ENCODE measurements at places on chromosomes 5 and 9. TPM values are rescaled to one million over a fixed set of nuclear protein-coding genes. Genes with fewer than 3 reads are reported as not detected.

- peaks cover 7% of the 10 kb centered on the region for H3K36me3 ChIP-seq
- no peak overlapping the region for H3K4me3 ChIP-seq
- no peak for DNase-seq
- H3K27ac ChIP-seq = no peak overlapping the region
These were observed 572.9 kb upstream of the PTGER4 start for GRCh38 chr5:40106847-40107246.

DNA sequence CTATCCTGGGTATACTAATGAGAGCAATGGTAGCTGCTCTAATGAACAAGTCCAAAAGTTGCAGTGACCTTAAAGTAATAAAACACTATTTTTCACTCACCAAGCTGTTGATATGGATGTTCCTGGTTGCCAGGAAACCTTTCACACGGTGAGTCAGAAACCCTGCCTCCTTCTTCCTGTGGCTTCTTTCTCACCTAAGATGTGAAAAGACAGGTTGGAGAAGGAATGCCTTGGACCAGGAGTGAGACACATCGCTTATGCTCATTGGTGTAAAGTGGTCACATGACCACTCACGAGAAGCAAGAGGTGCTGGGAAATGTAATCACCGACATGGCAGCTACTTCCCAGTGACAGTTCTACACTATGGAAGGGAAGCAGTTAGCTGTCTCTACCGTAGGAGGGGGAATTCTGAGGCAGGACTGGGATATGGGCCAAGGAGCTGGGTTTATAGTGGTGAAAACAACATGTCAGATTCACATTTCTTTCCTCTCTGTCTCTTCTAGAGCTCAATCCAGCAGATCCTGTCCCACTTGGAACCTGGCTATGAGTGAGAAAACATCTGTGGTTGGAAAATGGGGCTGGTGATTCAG, 320.4 kb upstream of the KLF4 start:
- no peaks in the 10 kb centered on the region for H3K4me1 ChIP-seq
- H3K27ac ChIP-seq = no peak overlapping the region
- DNase-seq = no peak
- H3K27me3 ChIP-seq = no peaks in the 10 kb centered on the region

DNA sequence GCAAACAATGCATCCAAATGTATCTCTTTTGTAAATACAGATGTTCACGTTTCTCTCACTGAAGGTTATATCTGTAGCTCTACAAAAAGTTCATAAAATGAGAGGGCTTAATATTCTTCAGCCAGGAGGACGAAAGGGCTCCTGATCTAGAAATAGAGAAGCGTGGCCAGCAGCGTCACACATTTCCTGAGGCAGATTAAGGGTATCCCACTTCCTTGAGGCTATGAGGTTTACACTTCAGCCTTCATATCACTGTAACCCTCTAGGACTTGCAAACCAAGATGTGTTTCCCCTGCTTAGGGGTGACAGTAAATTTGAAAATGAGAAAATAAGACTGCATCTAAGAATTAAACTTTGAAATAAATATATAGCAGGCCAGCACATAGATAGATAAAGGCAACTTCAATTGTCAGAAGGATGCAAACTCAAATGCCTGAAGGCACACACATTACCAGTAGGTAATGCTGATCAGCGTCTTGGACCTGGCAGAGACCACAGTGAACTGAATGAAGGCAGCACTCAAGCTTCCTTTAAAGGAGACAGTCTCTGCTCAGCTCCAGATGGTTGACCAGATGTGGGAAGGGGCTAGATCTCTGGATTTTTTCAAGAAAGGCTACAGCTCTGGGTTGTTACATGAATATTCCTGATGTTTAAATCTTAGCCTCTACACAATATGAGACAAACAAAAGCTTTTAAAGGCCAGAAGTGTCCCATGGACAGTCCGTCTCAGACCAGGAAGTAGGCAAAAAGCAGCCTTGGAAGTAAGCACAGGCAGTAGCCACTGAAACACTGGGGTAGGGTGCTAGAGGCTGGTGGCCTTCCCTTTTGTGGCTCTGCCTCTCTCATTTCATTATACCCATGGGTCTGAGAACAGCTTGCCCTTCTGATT, 197.7 kb downstream of the MCTP1 start:
- H3K4me3 ChIP-seq = no peak overlapping the region
- H3K27ac ChIP-seq = no peak overlapping the region
- no peaks in the 10 kb centered on the region for H3K36me3 ChIP-seq
- H3K27me3 ChIP-seq = no peaks in the 10 kb centered on the region

- no peaks in the 10 kb centered on the region for H3K27me3 ChIP-seq
- H3K4me1 ChIP-seq = peaks cover 8% of the 10 kb centered on the region
- H3K4me3 ChIP-seq = no peak overlapping the region
These were observed 12.0 kb downstream of the TTC33 start for GRCh38 chr5:40743771-40744170.

- no peaks in the 10 kb centered on the region for H3K36me3 ChIP-seq
- H3K27ac ChIP-seq = no peak overlapping the region
- DNase-seq = no peak
These were observed 1731.2 kb upstream of the CDH6 start for GRCh38 chr5:29462241-29462640.

GRCh38 chr5:65994117-65994786, 67.9 kb downstream of the ERBIN start:
- no peak for DNase-seq
- peaks cover 41% of the 10 kb centered on the region for H3K4me1 ChIP-seq
- peak overlapping the region; percentile 73 for H3K27ac ChIP-seq

- H3K4me3 ChIP-seq = no peak overlapping the region
- H3K4me1 ChIP-seq = no peaks in the 10 kb centered on the region
- no peak overlapping the region for H3K27ac ChIP-seq
These were observed 42.3 kb upstream of the TARS1 start for GRCh38 chr5:33398501-33398900.

DNA sequence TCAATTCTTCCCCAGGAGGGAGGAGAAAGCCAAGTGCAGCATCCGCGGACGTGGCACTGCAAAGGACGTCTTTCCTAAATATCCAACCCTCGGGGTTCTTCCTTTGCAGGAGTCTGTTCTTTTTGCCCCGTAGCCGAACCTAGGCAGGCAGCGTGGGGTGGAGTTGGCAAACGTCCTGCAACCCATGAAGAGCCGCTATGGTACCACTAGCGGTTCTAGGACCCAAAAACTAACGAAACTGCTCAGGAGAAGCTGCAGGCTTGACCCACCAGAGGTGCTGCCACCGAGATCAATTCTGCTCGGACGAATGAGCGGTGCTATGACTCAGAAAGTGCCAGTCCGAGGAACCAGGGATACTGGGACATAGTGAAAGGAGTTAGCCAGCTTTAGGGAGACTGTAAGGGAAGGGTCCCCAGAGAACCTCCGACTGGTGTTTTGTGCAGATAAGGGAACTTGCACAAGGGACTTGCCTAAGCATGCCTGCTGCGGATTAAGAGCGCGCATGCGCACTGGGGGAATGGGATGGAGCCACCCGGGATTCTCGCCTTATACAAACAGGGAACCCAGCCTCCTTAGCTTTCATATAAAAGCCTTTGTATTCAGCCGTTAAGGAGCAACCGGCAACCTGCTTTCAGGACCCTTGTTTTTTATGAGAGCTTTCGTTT, 32.7 kb downstream of the ANXA2R start:
- peaks cover 40% of the 10 kb centered on the region for H3K4me1 ChIP-seq
- peak; percentile 89 for DNase-seq
- peak overlapping the region; percentile 96 for H3K4me3 ChIP-seq
- H3K27me3 ChIP-seq = peaks cover 16% of the 10 kb centered on the region

DNA sequence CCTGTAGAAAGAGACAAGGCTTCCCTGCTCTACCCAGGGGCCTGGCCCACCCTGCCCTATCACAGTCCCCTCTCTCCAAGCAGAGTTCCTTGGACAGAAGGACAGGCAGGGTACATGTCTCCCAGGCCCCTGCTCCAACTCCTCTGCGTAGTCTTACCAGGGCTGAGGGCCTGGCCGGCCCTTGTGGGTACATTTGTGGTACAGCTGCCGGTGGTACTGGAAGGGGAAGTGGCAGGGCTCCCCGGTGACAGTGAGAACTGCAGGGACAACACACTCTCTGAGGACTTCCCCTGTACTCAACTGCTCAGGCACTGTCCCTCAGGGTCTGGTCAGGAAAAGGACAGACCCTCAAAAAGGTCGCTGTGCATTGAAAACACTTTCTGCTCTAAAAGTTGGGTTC, 3.6 kb downstream of the F12 start:
- DNase-seq = peak; percentile 51
- H3K36me3 ChIP-seq = no peaks in the 10 kb centered on the region
- H3K27ac ChIP-seq = peak overlapping the region; percentile 84
- H3K4me1 ChIP-seq = peaks cover 64% of the 10 kb centered on the region

GRCh38 chr5:109451146-109451545, 41.4 kb upstream of the PJA2 start:
- no peak overlapping the region for H3K27ac ChIP-seq
- peaks cover 2% of the 10 kb centered on the region for H3K27me3 ChIP-seq
- no peaks in the 10 kb centered on the region for H3K4me1 ChIP-seq
- no peaks in the 10 kb centered on the region for H3K36me3 ChIP-seq

DNA sequence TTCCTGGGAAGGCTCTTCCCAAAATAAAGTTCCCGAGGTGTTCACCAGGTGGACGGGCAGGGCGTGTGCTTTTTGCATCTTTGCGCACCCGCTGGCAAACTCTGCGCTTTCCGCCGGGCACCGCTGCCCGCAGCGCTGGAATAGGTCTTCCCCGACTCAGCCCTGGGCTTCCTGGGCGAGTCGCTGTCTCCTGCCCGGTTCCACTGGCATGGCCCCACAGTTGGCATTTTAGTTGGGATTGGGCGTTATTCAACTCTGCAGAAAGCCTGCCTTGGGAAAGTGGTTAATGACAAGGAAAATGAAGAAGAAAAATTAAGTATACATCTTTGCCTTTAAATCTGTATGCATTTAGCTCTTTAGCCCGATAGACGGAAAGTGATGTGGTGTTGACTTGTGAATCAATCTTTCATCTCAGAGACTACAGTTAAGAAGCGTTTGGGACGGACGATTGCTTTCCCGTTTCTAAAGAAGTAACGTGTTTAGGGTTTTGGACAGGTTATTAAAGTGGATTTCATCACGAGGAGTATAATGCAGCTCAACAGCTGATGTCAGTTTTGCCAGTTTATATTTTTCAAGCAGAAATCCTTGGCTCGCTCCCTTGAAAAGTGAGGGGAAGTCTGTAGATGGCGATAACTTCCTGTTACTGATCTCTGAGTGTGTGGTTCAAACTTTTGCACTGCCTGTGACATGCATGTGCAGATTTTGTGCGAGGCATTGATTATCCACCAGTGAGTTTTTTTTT, 946 bp downstream of the ADCY2 start:
- H3K27ac ChIP-seq = no peak overlapping the region
- H3K36me3 ChIP-seq = peaks cover 4% of the 10 kb centered on the region
- peaks cover 9% of the 10 kb centered on the region for H3K27me3 ChIP-seq
- no peak for DNase-seq

GRCh38 chr9:19698960-19699359, 89.9 kb downstream of the SLC24A2 start:
- H3K4me1 ChIP-seq = no peaks in the 10 kb centered on the region
- no peak overlapping the region for H3K27ac ChIP-seq
- no peak for DNase-seq
- no peaks in the 10 kb centered on the region for H3K27me3 ChIP-seq
- no peak overlapping the region for H3K4me3 ChIP-seq

Gene TAF11L5
- polyA plus RNA-seq = not detected

- H3K27ac ChIP-seq = no peak overlapping the region
- no peak for DNase-seq
- no peaks in the 10 kb centered on the region for H3K36me3 ChIP-seq
- no peaks in the 10 kb centered on the region for H3K27me3 ChIP-seq
- H3K4me3 ChIP-seq = no peak overlapping the region
- no peaks in the 10 kb centered on the region for H3K4me1 ChIP-seq
These were observed 421.6 kb upstream of the SGCD start for GRCh38 chr5:155905364-155905763.

Gene SLC6A7
- polyA plus RNA-seq = not detected

DNA sequence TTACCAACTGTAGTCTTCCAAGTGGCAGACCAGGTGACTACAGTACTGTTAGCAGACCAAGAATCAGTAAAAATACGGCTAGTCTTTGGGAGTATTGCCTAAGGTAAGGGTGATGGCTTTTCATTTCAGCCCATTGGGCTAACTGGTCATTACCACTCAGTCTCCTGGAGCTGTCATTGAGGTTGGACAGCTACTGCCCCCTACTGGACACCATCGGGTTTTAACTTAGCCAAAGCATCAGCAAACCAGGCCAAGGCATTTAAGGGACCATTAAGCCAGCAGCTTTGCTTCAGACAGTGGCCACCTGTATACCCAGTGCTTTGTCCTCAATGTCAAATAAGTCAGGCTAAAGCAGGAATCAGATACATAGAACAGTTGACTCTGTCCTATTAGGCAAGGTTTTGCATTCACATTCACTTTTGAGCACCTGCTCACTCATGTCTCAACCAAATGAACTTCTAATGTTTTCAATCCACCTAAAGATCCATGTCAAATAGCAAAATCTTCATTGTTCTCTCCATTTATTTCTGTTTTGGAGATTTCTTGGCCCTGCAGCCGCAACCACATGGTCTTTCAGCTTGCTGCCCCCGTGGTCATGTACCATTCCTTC, 117.2 kb downstream of the INVS start:
- peak; percentile 47 for DNase-seq
- no peak overlapping the region for H3K27ac ChIP-seq
- no peak overlapping the region for H3K4me3 ChIP-seq
- no peaks in the 10 kb centered on the region for H3K4me1 ChIP-seq
- no peaks in the 10 kb centered on the region for H3K36me3 ChIP-seq

Gene S100Z
- not detected for polyA plus RNA-seq

Gene COL23A1
- polyA plus RNA-seq = 0.40 TPM

Data from immature natural killer cell (primary cell).